ENCODE measurements at places on chromosomes 11 and 22.

DNA sequence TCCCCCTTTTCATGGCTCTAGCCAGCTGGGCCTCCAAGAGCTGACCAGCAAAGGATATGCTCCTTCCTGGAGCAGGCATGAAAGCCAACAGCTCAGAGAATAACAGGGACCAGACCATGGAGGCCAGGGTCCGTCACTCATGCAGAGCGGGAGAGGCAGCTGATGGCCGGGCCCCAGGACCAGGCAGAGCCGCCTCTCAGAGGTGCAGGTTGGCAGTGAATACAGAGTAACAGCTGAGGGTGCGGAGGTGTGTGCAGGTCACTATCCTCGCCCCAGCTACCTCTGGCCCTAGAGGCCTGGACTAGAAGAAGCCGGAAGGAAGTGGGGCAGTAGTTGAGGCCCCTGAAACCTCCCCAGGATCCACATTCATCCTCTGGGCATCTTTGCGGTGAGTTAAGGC lies 1377.3 kb downstream of the TBC1D22A start:
- H3K27ac ChIP-seq = no peak overlapping the region
- no peaks in the 10 kb centered on the region for H3K27me3 ChIP-seq
- H3K36me3 ChIP-seq = no peaks in the 10 kb centered on the region
- H3K4me3 ChIP-seq = no peak overlapping the region

DNA sequence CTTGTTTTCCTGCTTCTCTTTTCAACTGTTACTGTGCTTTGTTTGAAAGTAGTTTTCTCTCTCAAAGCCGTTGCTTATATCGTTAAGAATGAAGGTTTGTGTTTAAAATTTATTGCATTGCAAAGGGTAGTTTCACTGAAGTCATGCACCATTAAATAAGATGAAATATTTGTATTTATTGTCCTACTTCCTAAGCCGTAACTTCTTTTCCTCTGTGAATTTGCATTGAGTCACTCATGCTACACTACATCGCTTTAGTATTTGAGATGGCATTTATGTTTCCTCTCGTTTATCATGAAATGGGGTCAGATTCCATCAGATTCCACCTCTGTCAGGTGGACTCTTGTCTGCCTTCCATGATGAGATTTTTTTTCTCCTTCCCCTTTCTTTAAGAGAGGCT lies 65.8 kb upstream of the RASSF10 start:
- H3K4me3 ChIP-seq = no peak overlapping the region
- no peak overlapping the region for H3K27ac ChIP-seq
- no peaks in the 10 kb centered on the region for H3K36me3 ChIP-seq
- no peaks in the 10 kb centered on the region for H3K27me3 ChIP-seq

DNA sequence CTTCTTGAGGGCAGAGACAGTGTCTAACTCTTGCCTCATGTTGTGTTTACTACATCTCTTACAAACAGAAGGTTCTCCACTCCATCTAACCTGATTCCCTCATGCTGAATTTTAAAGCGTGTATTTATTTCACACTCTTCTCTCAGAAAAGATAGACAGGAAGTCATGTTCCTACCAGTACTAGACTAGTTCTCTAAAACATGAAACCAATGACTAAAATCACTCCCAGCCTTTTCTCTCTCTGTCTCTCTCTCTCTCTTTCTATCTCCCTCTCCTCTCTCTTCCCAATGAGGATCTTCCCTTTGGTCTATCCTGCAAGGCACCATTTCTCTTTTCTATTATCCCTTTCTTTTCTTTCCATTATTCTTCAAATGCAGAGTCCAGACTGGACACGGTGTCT lies 391.9 kb upstream of the CADM1 start:
- H3K27me3 ChIP-seq = no peaks in the 10 kb centered on the region
- H3K36me3 ChIP-seq = no peaks in the 10 kb centered on the region
- no peak overlapping the region for H3K4me3 ChIP-seq
- H3K27ac ChIP-seq = no peak overlapping the region
- DNase-seq = no peak

- no peak for DNase-seq
- H3K27me3 ChIP-seq = no peaks in the 10 kb centered on the region
- no peak overlapping the region for H3K4me3 ChIP-seq
These were observed 20.2 kb upstream of the TREH start for GRCh38 chr11:118699506-118700220.

GRCh38 chr11:43861141-43861540 lies 19.5 kb upstream of the ALKBH3 start:
- DNase-seq = no peak
- H3K27me3 ChIP-seq = no peaks in the 10 kb centered on the region
- no peaks in the 10 kb centered on the region for H3K36me3 ChIP-seq
- H3K27ac ChIP-seq = no peak overlapping the region
- no peak overlapping the region for H3K4me3 ChIP-seq

All from ovary (tissue), 10 donors.